ENCODE measurements at places on chromosomes 2 and 18.

DNA sequence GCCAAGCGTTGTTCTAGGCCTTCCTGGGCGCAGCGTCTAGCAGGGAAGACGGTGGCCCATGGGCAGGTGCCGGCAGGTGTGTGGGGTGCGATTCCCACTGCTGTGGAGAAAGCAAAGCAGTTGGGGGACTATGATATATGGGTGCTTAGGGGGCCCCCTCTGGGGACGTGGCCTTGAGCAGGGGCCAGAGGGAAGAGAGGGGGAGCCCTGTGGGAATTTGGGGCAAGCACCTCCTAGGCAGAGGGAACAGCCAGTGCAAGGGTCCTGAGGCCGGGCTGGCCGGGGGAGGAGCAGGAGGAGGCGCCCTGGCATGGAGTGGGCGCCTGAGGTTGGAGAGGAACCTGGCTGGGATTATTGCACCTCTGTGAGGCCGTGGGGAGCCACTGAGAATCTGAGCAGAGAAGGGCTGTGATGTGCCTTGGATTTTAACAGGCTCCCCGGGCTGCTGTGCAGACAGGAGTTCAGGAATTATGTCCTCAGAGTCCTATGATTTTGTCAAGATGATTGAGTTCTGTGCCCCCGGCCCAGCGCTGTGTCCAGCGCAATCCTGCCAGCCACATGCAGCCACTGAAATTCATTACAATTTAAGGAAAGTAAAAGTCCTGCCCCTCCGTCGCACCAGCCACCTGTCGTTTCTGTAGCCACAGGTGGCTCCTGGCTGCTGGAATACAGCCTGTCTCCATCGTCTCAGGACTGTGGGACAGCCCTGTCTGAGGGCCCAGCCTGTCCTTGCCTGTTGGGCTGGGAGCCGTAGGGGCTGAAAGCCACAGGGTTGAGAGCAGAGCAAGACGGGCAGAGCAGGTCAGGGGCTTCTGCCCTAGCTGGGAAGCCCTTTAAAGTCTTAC, 9.1 kb upstream of the KLHL30 start:
- no peak for DNase-seq

DNA sequence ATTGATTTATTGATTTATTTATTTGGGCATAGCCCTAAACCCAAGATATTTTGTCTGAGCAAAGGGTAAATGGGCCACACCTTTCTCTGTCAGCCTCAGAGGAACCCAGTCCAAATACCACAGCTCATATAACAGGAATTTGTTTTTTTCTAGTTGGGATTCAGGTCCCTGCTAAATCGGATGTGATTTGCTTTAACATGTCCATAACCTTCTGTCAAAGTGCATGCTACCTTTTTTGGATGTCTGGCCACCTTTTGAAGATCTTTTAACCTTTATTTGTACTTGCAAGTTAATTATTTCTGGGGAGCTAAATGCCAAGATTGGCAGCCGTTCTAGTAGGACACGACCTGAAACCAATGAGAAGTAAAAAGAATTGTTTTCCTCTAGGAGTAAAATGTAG, 303.2 kb upstream of the UBE2E3 start:
- DNase-seq: no peak

GRCh38 chr2:113076954-113077669, 9.3 kb downstream of the IL1F10 start:
- no peak for DNase-seq

DNA sequence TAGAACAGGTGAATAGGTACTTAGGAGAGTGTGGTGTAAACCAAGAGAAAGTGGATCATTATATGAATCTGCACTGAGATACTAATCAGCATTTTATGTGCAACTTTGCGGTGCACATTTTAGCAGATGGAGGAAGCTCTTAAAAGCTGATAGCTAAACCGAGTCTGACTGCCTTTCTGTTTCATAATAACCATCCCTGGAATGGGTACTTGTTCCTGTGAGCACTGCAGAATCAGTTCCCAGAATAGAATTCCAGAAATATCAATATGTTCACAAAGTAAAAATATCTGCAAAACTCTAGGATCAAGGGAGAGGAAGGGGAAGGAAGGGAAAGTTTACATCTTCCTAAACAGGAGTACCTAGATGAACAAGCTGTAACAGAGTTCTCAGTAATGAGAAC, 432.2 kb upstream of the HNRNPA3 start:
- no peak for DNase-seq

DNA sequence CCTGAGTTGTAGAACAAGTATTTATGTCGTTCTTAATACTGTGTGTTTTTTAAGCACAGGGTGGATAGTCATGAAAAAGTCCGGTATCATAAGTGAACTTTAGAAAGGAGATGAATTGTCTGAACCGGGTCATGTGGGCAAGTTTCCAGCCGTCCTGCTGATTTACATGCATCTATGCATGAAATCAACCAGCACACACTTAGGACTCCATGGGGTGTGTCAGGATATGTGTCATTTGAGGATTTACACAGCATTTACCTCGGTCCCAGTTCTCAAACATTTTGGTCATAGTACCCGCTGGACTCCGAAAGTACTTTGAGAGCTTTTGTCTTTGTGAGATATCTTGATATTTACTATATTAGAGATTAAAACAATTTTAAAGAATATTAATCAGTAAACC, 47.5 kb upstream of the TWSG1 start:
- DNase-seq: no peak

GRCh38 chr2:229748950-229749349, 34.6 kb upstream of the DNER start:
- DNase-seq: no peak

DNA sequence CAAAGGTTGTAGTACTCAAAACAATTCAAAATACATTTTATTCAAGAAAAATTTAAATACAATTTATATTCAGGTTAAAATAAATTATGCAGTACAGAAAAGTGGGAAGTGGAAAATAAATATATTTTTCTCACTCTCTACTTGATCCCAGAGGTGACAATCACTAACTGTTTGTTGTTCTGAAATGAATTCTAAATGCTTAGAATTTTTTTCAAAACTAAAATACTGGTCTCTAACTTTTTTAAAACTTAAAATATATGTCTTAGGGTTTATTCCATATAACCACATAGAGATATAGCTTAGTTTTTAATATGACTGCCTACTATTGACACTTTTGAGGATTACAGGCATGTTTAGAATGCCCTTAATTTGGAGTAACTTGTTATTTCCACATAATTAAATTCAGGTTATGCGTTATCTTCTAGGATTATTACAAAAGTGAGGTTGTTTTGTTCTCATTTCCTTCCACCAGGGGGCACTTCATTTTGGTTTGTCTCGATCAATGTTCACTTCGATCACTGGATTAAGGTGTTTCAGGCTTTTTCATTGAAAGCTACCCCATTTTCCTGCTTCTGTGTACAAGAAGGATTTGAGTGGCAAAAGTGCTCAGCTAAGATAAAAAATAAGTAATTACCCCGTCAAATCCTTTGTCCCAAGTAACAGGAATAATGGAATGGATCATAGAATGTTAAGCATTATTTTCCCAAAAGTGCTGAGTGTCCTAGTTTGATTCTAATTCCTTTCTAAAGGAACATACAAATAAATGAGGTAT, 27.1 kb upstream of the TFPI start:
- peak; percentile 50 for DNase-seq

GRCh38 chr2:162327134-162327769, 8.8 kb upstream of the IFIH1 start:
- DNase-seq: no peak

GRCh38 chr2:24049485-24050021, at the start of gene FKBP1B:
FKBP1B (plus strand) TSS chr2:24049741; CDS start chr2:24049850, 109 bp downstream.
- no peak for DNase-seq

DNA sequence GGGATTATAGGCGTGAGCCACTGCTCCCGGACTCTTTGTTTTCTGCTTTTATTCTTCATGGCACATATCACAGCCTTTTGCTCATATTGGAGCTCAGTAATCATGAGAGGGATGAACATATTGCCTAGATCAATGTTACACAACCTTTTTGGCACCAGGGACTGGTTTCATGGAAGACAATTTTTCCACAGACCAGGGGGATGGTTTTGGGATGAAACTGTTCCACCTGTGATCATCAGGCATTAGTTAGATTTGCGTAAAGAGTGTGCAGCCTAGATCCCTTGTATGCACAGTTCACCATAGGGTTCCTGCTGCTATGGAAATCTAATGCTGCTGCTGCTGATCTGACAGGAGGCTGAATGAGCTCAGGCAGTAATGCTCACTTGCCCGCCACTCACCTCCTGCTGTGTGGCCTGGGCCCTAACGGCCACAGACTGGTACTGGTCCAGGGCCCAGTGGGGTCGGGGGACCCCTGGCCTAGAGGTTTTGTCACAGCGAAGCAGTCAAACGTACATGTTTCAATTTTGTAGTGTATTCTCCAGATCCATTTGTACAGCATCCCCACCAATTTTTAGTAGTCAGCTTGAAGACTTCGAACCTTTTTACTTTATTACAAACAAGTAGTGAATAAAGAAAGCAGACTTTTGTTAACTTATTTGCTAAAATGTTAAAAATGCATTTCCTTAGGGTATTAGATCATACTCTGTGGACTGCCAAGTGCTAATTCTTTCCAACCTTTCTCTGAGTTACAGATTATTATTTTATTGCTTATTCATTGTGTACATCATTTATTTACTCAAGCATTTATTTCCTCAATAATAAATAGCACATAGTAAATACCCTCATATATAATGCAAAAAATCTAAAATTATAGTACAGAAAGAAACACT, 6.2 kb downstream of the DAW1 start:
- no peak for DNase-seq

DNA sequence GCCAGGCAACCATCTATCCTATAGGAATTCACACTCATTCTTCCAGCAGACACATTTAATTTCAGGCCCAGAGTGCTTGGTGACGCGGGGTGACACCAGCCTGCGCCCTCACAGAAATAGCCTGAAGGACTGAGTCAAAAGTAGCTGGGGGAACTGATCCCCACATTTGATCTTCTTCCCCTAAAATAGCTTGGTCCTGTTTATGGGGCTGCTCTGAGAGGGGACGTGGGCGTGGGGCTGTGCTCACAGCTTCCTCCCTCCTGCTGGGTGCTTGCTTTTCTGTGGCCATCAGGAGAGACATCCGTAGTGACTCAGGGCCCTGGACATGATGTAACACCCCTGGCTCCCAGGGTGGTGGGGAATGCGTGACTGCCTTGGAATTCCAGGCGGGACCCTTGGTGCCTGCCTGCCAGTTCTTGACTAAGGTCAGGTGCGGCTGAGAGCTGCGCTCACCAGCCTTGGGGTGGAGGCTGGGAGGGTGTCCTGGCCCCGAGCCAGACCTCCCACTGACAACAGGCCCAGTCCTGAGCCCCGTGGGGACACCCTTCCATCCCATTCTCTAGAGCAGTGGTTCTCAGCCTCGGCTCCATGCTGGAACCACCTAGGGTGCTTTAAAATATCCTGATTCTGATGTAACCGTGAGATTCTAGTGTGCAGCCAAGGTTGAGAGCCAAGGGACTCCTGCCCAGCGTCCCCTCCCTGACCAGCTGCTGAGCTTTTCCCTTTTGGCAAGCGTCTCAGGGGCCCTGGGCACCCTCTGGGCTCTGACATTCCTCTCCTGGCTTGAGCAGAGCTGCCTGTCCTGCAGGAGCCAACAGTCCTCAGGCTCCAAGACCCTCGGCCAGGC, 47.4 kb upstream of the SMAD7 start:
- DNase-seq: no peak

DNA sequence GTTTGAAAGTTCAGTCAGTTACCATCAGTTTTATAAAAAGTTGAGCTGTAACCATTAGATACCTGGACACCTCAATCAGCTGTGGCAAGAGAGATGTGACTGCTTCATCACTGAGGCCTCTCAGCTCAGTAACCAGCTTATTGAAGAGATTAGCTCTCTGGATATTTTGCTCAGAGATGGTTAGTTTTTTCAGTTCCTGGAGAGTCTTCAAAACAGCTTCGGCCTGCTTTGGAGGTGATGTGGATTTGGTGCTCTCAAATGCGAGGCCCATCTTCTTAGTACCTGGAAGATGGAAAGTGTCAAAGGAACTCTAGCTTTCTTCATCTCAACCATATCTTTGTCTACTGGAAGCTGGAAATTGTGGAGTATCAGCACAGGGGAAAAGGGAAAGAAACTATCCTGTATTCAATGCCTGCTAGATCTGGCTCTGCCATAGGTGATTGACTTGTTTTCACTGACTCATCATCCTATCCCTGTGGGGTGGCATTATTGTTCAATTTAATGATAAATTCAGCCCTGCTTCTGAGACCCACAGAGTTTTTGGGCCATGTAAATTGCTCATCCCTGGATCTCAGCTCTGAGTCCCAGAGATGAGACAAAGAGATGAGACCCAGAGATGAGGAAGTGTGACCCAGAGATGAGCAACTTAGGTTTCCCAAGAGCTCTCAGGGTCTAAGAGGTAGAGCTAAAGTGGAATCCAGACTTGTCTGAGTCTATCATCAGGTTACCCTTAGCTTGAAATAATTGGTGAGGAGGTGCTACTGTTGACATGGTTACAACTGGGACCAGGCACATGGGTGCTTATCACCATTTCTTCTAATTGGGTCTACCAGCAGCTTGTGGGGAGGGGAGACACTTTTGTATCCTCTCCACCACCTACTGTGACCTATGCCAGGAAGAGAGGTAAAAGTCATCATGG, 10.4 kb downstream of the APOB start:
- DNase-seq: no peak

DNA sequence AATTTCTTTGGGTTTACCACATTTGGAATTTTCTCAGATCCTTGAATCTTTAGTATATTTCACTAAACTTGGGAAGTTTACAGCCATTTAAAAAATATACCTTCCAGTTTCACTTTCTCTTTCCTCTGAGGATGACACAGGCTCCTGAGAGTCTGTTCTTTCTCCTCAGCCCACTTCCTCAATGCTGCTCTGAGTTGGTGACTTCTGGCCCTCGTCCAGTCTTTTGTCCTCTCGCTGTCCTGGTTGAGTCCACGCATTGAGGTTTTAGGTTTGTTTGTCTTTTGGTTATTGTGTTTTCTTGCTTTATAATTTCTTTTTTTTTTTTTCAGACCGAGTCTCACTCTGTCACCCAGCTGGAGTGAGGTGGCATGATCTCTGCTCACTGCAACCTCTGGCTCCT, 40.7 kb upstream of the GALR1 start:
- DNase-seq: no peak

DNA sequence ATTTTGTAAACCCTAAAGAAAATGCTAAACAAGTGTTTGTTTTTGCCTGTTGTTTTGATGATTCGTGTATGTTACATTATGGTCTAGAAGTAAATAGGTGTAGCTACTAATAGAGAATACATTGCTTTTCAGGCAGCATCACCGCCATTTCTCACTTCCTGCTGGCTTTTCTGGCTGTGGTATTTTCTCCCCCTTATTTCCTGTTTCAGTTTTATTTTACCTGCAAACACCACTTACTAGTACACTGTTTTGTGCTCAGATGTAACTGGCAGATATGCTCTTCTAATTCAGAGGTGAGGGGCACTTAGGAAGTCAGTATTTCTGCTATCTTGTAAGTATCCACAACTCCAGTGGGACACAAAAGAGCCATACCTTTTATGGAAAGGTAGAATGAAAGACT, 38.1 kb upstream of the SLC3A1 start:
- no peak for DNase-seq

- DNase-seq: no peak
Measured at GRCh38 chr2:15956751-15957736, 16.7 kb downstream of the MYCN start.
